ENCODE measurements at places on chromosomes 7 and 10.

DNA sequence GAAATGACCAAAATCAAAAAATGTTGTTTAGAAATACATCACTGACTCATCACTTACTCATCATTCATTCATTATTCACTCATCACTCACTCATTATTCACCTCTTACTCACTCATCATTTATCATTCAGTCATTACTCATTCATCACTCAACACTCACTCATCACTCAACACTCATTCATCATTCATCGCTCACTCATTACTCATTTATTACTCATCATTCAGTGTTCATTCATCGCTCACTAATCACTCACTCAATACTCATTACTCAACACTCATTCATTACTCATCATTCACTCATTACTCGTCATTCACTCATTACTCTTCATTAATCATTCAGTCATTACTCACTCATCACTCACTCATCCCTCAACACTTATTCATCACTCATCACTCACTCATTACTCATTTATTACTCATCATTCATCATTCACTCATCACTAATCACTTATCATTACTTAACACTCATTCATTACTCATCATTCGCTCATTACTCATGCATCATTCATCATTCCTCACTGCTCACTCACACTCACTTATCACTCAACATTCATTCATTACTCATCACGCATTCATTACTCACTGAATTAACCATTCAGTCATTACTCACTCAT lies 238.5 kb downstream of the ADARB2 start:
- no peak for DNase-seq

- no peak for DNase-seq
Observed at GRCh38 chr7:152014722-152015121, 10.8 kb upstream of the GALNT11 start.

GRCh38 chr10:49163741-49164140 lies 24.4 kb downstream of the TMEM273 start:
- no peak for DNase-seq

- no peak for DNase-seq
Observed at GRCh38 chr7:90407484-90407821, 4.2 kb downstream of the CLDN12 start.

- peak; percentile 19 for DNase-seq
Observed at GRCh38 chr10:484925-485661, 204.4 kb downstream of the DIP2C start.

DNA sequence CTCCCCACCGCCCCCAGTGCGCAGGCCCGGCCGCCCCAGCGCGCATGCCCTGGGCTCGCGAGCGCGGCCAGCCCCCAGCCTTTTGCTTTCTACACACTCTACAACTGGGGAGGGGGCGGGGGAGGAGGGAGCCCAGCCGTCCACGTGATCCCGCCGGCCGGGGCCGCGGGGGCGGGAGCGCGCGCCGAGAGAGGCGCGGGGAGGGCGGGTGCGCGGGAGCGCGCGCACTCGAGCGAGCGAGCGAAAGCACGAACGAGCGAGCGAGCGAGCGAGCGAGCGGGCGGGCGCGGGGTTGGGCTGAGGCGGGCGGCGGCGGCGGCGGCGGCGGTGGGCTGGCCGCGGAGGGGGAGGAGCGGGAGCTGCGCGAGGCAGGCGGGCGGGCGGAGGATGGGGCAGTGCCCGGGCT lies at the start of gene AUTS2:
AUTS2 (plus strand) TSS at position 395 of the 406 bp plus-strand sequence. CDS start 1,179 bp downstream, outside the sequence.
- peak; percentile 30 for DNase-seq

DNA sequence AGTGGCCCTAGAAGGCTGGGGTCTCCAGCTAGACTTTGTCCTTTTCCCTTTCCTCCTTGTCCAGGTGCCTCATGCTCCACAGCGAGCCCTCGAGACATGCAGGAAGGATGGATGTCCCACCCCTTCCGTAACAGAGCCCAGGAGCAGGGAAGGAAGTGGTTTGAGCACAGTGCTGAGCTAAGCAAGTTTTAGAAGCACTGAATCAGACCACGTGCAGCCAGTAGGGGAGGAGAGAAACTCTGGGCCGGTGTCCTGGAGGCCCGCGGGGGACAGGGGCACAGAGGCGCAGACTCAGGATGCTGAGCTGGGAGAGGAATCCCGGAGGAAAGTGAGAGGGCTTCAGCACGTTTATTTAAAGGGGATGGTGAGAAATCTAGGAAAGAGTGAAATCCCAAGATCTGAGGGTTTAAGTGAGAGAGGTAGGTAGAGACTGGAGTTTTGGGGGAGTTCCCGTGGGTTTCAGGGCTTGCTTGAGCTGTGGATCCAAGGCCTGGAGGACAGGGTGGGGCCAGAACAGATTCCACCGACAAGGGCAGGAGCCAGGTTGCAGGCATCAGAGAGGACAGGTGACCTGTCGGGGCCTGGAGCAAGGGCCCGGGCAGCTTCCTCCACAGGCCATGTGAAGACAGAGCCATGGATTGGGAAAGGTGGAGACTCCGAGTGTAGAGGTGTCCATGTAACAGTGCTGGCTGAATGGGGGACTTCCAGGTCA lies 4.4 kb upstream of the IRF5 start:
- peak; percentile 53 for DNase-seq

DNA sequence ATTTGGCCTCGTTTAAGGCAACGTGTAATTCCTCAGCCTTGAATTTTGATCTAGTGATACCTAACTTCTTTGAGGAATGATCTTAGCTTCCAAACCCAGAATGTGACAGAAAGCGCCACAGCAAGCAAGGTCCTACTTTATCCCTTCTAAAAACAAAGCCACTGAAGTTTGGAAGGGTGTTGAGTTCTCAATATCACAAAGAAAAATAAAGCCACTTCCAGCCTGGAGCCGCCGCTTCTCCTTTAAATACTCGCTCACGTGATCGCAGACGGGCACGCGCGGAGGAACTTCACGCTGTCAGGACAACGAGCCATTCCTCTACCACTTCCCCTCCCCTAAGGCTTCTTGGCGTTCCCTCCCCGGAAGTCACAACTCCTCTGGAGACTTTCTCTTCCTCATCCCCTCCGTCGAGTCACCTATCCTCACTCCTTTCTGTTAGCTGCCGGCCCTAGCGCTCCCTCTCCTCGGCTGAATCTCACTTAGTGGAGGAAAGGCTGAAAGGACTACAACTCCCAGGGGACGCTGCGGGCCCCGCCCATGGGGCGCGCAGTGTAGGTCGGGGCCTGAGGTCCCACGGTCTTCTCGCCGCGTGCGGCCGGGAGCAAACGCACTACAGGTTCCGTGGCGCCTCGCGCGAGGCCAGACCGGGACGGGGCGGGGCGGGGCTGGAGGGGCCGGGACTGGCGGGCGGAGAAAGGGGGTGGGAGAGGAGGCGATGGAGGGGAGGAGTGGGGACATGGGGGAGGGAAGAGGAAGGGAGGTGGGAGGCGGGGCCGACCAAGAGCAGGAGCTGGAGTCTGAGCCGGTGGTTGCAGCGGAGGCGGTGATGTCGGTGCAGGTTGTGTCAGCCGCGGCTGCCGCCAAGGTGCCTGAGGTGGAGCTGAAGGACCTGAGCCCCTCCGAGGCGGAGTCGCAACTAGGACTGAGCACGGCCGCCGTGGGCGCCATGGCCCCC lies at the start of gene AHCYL2:
AHCYL2 (plus strand) TSS at position 780 of the 955 bp plus-strand sequence.
- DNase-seq: peak; percentile 97

- no peak for DNase-seq
Observed at GRCh38 chr7:121211253-121211652, 117.5 kb upstream of the WNT16 start.

- no peak for DNase-seq
Observed at GRCh38 chr10:101284101-101284743, 55.0 kb upstream of the LBX1 start.

GRCh38 chr10:73768881-73769280 lies 13.0 kb upstream of the CHCHD1 start:
- DNase-seq: peak; percentile 65

DNA sequence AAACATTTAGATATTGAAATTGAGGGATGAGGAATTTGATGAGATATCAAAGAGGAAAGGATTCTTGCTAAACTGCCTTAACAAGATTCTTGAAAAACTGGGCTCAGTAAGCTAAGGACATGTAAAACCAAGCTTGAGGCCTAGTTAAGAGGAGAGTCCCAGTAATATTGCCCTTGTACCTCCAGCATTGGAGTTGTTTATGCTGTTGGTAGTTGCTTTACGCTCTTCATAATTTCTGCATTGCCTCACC lies 156.1 kb upstream of the TRIM24 start:
- DNase-seq: no peak

- peak; percentile 65 for DNase-seq
Observed at GRCh38 chr10:119416855-119417254, 125.7 kb downstream of the RGS10 start.

DNA sequence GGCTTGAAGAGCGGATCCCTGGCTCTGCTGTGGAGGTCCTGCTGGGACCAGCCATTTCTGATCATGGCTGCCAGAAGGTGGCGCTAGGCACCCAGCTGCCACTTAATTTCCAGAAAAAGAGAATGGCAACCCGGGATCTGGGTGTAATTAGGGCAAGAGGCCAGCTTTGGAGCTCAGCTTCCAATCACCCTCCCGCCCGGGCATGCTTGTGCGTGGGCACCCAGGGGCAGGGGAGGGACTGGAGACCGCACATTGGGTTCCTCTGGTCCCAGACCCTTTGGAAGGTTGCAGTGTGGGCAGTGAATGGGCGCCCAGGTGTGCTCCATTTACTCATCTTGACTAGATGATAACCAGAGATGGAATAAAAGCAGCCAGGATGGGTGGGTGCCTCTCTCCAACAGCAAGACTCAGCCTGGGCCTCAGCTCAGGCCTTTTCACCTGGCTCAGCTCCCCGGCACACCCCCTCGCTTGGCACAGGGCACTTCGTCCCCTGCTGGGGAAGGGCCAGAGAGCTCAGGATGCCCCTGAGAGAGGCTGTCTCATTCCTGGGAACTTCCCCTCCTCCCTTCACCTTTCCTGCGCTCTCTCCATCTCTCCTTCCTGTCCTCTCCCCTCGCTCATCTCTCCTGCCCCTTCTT lies 14.7 kb downstream of the FAM241B start:
- peak; percentile 24 for DNase-seq

DNA sequence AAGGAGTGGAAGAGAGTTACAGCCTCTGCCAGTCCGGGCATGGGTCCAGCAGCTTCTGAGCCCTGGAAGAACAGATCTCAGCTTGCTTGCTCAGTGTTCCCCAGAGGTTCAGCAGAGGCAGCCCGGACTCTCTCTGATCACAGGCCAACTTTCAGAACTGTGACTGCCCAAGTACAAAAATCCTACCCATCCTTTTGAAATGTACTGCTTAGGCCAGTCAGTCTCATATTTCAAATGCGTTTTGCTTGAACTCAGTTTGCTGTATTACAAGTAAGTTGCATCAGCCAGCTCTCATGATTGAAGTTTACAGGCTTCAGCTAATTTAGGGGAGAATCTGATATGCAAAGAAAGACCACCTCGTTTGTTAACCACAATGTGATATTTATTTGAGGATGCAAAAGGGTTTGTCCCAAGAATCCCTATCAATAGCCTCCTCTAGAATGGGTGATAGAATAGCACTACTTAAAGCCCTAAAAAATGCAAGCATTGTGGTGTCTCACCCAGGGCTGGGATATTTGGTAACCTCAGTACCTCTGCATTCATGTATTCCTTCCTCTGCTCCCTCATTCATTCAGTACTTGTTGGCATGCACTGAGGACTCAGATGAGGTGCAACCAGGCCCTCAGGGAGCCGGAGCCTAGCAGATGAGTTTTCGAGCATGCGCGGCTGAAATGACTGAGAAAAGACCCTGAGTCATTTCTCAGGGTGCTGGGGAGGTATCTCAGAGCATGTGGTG lies 7.0 kb downstream of the AIMP2 start:
- no peak for DNase-seq

DNA sequence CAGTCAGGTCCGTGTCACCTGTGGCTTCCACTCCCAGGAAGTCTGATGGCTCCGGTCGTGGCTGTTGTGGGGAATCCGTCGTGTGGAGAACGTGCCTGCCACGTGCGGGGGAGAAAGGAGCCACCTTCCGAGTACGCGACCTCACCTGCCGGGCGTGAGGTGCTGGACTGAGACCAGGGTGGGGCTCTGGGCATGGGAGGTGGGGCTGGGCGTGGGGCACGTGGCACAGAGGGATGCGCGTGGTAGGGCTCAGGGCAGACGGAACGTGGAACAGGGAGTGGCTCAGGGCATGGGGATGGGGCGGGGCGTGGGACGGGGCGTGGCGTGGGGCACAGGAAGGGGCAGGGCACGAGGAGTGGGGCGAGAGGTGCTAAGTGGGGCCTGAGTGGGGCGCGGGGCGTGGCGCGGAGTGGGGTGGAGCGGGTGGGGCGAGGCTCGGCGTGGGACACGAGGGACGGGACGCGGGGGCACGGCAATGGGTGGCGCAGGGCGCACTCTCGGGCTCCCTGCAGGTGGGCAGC lies 64.8 kb downstream of the C10orf143 start:
- DNase-seq: no peak

DNA sequence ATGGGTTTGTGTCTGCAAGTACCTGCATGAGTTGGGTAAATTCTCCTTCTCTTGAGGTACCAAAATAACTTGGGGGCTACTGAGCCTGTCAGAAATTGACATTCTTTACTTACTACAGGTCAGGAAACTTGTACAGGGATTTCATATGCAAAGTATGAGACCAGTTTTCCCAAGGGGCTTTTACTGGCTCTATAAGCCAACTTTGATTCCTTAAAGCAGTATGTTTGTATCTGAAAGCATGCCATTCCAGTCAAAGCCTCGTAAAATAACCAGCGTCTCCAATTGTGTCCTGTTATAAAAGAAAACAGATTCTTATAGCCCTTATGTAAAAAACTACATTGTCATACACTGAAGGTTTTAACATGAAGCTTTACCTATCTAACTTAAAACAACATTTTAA lies 90.2 kb downstream of the ZNF467 start:
- no peak for DNase-seq

DNA sequence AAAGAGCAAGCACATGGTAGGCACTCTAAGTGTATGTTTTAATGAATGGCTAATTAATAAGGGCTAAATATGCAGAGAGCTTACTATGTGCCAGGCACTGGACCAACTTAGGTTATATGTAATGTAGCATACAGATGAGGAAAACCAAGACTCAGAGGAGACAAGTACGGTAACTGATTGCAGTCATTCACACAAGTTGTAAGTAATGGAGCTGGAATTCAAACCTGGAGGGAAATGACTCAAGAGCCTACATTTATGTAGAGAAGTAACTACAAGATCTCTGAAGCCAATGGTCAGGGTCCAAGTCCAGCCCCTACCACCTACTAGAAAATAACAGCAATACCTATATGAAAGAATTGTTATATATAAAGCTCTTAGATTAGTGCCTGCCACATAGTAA lies 97.3 kb upstream of the KCNIP2 start:
- no peak for DNase-seq

DNA sequence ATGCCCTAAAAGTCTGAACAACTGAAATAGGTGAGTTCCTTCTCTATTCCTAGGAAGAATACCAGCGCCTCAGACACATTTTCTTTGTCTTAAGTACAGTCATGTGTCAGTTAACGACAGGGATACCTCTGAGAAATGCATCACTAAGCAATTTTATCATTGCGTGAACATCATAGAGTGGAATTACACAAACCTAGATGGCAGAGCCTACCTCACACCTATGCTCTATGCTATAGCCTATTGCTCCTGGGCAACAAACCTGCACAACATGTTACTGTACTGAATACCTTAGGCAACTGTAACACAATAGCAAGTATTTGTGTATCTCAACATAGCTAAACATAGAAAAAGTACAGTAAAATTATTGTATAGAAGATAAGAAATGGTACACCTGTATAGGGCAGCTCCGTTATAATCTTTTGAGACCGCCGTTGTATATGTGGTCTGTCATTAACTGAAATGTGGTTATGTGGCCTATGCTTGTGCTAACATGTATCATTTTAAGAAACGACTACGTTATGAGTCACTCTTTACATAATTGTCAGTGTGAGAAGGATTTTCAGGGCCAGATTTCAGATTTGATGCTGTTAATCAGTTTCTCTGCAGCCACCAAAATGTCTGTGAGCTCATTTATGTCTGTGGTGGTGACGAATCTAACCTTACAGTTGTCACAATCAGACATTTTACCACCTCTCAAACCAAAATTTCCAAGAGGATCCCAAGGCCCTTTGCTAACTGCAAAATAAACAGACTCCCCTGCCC lies 66.1 kb upstream of the STK17A start:
- no peak for DNase-seq

Data from CD4-positive, alpha-beta T cell treated with Interleukin-15 for 4 hours (primary cell).